ENCODE measurements at places on chromosomes 3 and 15.

DNA sequence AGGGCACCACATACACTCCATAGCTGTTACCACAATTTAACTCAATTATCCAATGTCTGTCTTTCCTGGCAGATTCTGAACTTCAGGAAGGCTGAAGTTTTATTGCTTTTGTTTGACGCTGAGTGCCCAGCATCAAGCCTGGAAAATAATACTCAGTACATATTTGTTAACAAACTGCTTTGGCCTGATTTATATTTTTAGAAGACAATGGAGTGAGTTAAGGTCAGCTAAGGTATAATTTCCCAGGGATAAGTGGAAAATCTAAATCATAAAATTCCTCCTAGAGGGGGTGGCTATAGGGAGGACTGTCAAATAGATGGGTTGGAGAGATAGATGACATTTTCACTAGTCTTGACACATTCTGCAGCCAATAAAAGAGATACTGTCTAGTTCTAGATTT lies 659.4 kb upstream of the ADAMTS9 start:
- DNase-seq = no peak

GRCh38 chr3:186724911-186725310 lies 7.8 kb downstream of the KNG1 start:
- no peak for DNase-seq

DNA sequence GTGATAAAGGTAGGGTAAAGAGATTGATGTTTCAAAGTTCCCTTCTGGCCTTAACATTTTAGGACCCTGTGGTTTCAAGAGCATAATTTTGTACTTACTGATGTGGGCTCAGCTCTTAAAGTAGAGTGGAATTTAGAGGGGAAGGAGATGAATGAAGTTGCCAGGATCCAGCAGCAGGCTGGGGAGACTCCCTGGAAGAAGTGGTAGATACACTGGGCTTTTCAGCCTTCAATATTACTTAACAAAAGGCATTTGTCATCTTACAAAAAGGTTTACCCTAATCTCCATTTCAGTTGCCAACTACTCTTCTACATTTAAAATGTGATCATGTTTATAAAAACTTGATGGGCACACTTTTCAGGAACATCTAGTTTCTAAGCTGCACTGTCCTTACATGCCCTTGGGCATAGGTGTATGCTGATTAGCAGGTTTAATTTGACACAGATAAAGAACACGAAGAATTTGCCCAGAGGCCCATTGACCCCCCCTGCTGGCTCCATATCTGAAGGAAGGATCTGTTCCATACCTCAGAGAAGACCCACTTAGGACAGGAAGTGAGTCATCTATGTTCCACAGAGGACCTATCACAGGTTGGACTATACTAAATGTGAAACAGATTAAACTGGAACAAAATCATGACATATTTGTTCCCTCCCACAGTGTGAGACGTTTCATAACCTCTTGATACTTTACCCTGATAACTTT lies 93.0 kb upstream of the LPP start:
- peak; percentile 79 for DNase-seq

DNA sequence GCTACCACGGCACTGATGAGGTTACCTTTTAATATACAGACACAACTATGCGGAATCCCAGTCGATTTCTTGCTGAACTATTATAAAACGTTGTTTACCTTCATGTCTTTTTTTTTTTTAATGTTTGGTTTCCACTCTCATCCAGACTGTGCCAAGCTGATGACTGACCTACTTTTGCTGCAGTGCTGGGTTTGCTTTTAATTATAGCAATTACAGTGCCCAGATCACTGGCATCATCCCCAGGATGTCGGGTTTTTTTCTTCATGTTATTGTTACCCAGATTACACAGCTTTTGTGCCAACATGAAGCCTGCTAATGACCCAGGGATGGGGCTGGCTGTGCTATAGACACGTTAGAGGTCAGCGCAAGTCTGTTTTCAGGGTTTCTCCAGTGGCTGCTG lies 294.0 kb upstream of the ATP10A start:
- no peak for DNase-seq

DNA sequence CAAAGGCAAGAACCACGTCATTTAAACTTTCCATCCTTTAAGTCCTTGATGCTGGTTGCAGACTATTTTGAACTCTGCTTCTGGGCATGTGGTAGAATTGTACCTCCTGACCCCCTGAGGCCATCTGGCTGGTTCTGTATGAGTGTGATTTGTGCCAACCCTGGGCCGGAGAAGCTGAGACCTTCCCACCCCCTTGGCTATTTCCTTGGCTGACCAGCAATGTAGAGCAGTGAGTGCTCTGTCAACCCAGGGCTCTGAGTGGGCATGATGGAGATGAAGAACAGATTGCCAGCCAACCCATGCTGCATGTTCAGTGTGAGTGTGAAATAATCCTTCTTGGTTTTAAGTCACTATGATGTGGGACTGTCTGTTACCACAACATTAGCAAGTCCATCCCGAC lies 82.1 kb upstream of the RASGRP1 start:
- no peak for DNase-seq

DNA sequence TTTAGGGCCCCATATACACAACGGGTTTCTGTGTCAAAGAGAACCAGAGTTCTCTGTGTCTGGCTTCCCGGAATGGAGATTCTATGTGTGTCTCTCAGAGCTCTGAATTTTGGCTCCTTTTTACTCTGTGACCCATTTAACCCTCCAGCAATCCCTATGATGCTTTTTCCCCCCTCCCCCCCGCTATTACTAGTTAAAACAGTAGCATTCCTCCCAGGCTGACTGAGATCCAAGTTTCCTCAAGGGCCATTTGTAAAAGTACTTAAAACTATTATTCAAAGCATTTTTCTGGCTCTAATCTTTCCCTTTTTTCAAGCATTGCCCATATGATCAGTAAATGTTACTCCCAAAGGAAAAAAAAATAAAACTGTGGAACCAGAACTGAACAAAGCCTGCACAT lies 6.6 kb upstream of the STAC start:
- no peak for DNase-seq

DNA sequence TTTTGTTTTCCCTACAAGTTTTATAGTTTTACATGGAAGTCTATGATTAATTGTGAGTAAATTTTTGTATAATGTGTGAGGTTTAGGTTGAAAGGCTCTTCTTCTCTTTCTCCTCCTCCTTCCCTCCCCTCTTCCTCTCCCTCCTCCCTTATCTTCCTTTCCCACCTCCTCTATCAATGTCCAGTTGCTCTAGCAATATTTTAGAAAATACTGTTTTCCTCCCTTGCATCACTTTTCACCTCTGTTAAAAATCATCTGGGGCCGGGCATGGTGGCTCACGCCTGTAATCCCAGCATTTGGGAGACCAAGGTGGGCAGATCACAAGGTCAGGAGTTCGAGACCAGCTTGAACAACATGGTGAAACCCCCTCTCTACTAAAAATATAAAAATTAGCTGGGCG lies 119.4 kb downstream of the FNDC3B start:
- no peak for DNase-seq

GRCh38 chr3:176914764-176915163 lies 282.5 kb downstream of the TBL1XR1 start:
- no peak for DNase-seq

GRCh38 chr3:108150200-108150599 lies 59.4 kb upstream of the CD47 start:
- no peak for DNase-seq

- no peak for DNase-seq
Measured at GRCh38 chr3:176796371-176796770, 400.9 kb downstream of the TBL1XR1 start.

DNA sequence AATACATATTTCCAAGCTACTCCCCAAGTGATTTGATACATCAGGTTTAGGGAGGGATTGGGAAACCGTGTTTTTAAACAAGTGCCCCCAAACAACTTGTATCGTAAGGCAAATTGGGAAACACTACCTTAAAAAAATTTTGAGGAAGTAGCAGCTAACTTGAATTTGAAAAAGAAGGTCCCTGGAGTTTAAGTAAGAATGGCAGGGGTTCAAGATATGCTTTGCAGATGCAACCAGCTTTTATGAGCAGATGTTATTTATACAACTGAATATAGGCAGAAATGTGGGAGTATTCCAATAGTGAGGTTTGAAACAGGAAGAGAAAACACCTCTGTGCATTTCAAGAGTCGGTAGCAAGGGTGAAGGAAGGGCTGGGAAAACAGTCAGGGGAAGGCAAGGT lies 139.6 kb downstream of the IL20RB start:
- DNase-seq = no peak

GRCh38 chr3:47859956-47860605 lies 57.1 kb downstream of the DHX30 start:
- no peak for DNase-seq
